Ureter (tissue), 1 donor: ENCODE measurements at places on chromosomes 1 and 21.

- no peak for DNase-seq
Observed at GRCh38 chr1:151935154-151935553, 25.8 kb upstream of the THEM4 start.

GRCh38 chr1:102790997-102791396, 317.3 kb downstream of the COL11A1 start:
- no peak for DNase-seq

- DNase-seq, result no peak
Observed at GRCh38 chr1:113322439-113322838, 67.9 kb upstream of the MAGI3 start.

DNA sequence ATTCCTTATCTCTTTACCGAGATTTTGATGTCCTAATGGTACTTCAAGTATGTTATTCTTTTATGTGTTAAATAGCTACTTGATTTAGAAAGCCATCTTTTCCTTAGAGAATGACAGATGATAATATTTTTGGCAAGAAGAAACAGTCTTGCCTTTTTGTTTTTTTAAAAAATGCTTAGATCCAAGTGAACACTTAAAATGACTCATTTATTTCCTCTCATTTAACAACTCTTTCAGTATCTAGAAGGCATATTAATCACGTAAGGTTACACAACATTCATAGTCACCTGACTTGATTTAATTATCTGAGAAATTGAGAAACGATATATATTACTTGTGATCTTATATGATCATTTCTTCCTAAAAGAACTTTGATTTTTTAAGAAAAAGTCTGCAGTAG, 52.4 kb downstream of the SUCO start:
- no peak for DNase-seq

DNA sequence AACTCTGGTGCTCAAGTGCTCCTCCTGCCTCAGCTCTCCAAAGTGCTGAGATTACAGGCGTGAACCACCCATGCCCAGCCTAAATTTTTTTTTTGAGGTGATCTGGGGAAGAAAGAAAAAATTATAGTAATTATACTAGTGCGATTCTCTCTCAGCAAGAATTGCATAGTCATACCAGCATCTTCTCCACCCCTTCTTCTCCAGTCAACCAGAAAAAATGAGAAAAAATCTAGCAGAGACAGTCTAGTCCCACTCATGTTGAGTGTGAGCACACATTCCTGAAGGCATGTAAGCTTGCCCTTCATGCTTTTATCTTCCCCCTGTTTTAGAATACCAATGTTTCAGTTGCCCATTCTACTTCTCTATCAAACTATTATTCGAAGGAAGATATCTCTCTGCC, 207.6 kb downstream of the S1PR1 start:
- no peak for DNase-seq

- no peak for DNase-seq
Observed at GRCh38 chr1:89539128-89539527, 14.5 kb downstream of the LRRC8B start.

- no peak for DNase-seq
Observed at GRCh38 chr1:115063228-115063901, 25.9 kb downstream of the TSPAN2 start.

GRCh38 chr1:202160377-202160940, at the start of gene PTPN7:
Gene PTPN7, minus strand, starts transcription at chr1:202160602. Its CDS starts 1,200 bp downstream, at chr1:202159402.
- DNase-seq, result no peak

DNA sequence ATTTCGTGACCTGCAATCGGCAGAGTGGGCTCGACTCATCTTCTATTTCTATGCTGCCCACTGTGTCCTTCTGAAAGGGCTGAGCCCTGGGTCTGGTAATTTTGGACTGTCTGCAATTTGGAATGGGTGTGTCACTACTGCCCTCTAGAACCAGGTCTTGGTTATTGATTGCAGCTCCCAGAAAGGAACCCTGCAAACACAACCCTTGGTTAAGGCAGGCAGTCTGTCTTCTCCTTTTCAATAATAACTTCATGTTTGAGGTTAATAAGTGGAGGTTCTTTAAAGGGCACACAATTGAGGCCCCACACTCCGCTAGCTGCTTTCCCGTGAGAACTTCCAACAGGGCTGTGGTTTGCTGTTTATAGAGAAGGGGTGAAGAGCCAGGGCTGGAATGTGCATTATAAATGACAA, 79.9 kb upstream of the LYST start:
- no peak for DNase-seq

DNA sequence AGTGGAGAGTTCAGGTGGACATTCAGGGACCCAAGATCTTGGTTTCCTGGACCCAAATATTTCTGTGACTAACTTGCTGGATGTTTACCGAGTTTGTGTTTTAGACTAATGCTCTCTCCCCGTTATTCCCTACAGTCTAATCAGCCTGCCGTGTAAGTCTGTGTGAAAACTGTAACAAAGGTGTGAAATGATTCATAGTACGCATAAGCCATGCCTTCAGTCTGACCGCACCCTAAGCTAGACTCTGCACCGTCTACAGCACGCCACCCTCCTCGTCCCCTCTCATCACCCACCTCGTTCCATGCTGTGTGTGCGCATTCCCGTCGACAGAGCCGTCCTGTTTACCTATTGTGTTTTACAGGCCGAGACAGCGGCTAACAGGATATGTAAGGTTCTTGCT, 50.5 kb downstream of the ACTN2 start:
- DNase-seq, result no peak

DNA sequence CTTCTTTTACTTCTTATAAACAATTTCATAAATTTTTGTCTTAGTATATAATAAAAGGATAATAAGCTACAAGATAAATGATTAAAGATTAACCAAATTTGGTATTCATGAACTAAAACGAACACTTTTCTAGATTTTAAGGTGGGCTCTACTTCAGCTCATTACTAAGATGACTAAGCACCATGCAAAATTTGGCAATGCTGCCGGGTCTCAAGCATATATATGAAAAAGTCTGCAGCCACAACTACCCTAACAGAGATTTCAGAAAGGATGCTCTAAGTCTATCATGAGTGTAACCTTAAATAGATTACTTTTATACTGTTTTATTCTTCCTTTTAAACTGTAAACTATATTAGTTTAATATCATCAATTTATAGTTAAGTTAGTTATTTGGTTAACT, 47.8 kb downstream of the BRWD1 start:
- no peak for DNase-seq

DNA sequence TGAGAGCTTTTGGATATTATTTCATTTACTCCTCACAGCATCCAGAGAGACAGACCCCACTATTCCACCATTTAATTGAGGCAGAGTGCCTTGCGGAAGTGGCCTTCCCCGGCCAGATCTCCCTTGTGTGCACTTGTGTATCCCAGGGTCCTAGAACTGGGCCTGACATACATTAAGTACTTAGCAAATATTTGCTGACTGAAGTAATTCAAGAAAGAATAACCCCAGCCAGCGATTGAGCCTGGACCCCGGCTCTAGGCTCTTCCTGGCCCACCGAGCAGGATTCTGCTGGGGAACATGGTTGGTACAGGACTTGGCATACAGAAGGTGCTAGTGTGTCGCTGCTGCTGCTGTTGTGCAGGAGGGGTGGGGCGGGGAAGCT, 8.4 kb downstream of the DMRTA2 start:
- DNase-seq, result no peak

GRCh38 chr1:212329105-212329504, 43.9 kb downstream of the PPP2R5A start:
- DNase-seq, result no peak

DNA sequence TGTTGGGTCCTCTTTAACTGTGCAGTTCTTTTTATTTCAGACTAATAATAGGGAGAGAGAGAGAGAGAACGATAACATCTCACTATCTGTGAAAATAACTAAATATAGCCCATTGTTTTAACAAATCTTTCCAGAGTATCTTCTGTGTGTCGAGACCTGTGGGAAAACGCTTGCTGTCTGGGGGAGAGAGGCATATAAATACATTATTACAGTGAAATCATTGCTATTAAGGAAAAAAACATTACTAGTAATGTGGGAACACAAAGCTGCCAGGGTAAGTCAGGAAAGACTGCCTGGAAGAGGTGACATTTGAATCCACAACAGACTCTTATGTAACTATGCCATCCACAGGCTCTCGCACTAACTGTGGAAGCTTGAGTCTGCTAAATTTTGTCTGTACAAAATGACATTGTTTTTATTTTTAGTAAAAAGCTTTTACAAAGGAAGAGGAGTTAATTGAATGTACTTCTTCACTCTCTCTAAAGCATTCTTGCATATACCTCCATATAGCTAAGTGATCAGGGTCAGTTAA, 59.8 kb upstream of the PGD start:
- DNase-seq, result no peak

DNA sequence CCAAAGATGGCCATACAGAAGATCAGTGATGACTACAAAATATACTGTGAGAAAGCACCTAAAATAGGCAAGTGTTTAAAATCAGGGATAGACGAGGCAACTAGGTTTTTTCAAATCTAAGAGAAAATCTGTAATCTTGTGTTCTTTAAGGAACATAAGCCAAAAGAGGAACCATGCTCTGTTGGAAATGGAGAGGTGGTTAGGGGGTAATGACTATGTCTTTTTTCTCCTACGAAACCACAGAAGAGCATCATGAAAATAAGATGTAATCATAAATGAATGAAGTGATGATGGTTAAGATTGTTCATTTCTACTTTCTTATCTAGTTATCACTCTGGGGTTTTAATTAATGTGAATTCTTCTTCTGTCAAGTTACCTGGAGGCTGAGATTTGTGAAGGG, 43.1 kb downstream of the RGSL1 start:
- no peak for DNase-seq

GRCh38 chr1:113095790-113096455, 22.9 kb downstream of the LRIG2 start:
- no peak for DNase-seq

DNA sequence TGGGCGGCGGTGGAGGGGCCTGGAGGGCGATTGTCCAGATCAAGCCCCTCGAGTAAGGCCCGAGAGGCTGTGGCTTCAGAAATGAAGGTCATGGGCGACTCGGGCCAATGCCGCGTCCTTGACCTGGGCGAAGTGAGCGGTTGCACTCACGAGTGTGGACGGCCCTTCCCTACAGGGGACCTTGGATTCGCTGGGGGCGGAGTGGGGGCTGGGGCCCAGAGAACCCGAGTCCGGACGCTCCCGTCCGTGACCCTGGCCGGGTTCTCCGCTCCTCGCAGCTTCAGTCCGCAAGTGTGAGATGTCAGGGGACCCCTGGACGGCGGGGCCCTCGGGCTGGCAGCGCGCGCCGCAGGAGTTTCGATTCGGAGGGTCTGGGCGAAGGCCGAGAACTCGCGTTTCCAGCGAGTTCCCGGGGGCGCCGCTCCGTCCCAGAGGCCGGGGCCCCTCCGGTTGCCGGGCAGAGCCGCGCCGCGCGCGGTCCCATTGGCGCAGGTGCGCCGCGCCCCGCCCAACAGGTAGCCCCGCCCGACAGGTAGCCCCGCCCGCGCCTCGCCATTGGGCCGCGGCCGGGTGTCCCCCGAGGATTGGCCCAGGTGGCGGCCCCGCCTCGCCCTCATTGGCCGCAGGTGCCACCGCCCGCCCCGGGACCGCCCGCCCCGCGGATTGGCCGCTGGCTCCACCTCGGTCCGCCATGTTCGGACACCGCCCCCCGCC, at the start of gene PRKCZ:
Gene PRKCZ, plus strand, starts transcription at position 694 of the 714 bp plus-strand sequence. CDS start 220 bp downstream, outside the sequence.
- DNase-seq, result peak; percentile 91

DNA sequence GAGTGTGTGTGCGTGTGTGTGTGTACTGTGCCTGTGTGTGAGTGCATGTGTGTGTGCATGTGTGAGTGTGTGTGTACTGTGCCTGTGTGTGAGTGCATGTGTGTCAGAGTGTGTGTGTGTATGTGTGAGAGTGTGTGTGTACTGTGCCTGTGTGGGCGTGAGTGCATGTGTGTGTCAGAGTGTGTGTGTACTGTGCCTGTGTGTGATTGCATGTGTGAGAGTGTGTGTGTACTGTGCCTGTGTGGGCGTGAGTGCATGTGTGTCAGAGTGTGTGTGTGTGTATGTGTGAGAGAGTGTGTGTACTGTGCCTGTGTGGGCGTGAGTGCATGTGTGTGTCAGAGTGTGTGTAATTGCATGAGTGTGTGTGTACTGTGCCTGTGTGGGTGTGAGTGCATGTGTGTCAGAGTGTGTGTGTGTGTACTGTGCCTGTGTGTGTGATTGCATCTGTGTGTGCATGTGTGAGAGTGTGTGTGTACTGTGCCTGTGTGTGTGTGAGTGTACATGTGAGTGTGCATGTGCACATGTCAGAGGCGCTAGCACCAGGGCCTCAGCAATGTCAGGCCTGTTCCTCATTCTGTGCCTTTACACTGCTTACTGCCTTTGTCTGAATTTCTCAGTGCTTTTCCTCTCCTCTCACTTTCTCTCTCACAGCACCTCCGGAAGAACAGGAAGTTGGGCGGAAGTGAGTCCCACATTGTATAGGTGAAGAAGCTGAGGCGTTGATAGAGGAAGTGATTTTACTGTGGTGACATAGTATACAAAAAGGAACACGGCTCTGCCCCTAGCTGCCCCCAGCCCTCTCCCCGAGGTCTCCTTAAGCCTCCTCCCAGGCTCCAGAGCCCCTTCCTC, 4.9 kb downstream of the SLC5A9 start:
- no peak for DNase-seq

GRCh38 chr1:8027748-8028570, 1.9 kb upstream of the ERRFI1 start:
- no peak for DNase-seq

DNA sequence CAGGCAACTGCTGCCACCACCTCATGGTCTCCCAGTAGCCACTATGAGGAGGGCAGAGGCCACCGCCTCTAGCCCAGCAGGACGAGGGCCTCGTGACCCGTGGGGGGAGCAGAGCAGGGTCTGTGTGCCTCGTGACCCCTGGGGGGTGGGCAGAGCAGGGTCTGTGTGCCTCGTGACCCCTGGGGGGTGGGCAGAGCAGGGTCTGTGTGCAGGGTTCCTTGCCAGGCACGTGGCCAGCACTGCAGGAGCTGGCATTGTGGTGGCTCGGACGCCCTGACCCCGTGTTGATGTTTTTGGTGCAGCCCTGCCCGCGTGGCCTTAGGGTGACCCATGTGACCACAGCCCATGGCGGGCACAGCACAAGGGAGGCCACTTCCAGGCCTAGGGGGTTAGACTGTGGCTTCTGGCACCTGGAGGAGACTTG, 52.8 kb downstream of the SLX9 start:
- DNase-seq, result no peak

- DNase-seq, result no peak
Observed at GRCh38 chr1:225880222-225880588, 2.0 kb downstream of the TMEM63A start.

GRCh38 chr1:236089046-236089773, 24.3 kb upstream of the NID1 start:
- DNase-seq, result no peak

GRCh38 chr1:201310986-201311355, 27.7 kb downstream of the PKP1 start:
- no peak for DNase-seq

GRCh38 chr1:63731117-63732043, 42.4 kb upstream of the ROR1 start:
- DNase-seq, result no peak

DNA sequence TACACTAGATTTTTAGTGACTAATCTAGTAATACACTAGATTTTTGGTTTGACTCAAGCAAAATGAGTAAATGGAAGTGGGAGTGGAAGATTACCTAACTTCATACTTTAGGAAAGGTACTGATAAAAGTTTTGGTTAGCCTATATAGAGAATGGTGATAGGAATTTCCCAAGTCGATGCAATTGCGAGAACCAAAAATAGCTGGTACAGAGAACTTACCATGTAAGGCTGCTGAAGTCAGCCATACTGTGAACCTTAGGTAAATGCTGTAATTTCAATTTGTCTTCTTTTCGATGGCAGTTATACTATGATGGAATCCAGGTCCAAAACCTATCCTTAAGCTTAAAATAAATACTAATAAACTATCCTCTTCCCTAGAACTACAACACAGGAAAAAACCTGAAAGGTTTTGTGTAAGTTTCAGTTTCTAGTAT, 4.6 kb downstream of the PNRC2 start:
- no peak for DNase-seq

GRCh38 chr1:31801458-31801857, 14.4 kb downstream of the SPOCD1 start:
- DNase-seq, result peak; percentile 8

- DNase-seq, result no peak
Observed at GRCh38 chr1:105122041-105122440, 1372.3 kb downstream of the AMY1C start.
